ENCODE measurements at places on chromosomes 2 and 18.

- peak; percentile 64 for DNase-seq
These were observed 73.9 kb downstream of the NEDD4L start for GRCh38 chr18:58117786-58118403.

DNA sequence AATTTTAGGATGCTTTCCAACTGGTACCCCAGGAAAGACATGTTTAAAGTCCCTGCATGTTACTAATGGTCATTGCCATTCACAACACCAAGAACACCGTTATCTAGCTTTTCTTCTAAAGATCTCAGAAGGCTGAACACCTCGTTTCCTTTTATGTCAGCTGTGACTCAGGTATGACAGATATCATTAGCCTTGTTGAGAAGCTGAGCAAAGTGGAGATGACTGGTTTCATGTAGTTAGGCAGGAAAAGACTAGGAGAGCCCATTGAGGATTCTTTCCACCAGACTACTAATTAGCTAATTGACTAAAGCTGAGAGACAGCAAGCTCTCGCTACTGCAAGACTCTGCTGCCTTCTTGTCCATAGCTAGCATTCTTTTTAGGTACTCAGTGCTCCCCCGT lies 32.0 kb upstream of the ARL5A start:
- no peak for DNase-seq

GRCh38 chr18:79572093-79572780 lies 107.4 kb upstream of the CTDP1 start:
- no peak for DNase-seq

- peak; percentile 59 for DNase-seq
These were observed 222.0 kb downstream of the KLHL29 start for GRCh38 chr2:23606968-23607367.

DNA sequence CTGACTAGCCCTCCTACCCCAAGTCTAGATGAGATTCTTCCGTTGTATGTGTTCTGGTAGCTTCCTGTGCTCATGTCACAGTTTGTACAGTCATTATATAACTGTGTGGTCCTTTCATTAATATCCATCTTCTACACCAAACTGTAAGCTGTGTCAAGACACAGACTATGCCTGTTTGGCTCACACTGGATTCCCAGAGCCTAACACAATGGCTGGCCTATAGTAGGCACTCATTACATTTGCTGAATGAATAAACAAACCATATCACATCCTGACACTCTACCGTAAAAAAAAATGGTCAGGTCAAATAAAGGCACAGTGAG lies 72.6 kb downstream of the ANKRD44 start:
- DNase-seq: no peak

- DNase-seq: no peak
These were observed 81.3 kb upstream of the KYNU start for GRCh38 chr2:142796161-142796560.

GRCh38 chr2:223477318-223477717 lies 124.8 kb downstream of the SCG2 start:
- DNase-seq: no peak

DNA sequence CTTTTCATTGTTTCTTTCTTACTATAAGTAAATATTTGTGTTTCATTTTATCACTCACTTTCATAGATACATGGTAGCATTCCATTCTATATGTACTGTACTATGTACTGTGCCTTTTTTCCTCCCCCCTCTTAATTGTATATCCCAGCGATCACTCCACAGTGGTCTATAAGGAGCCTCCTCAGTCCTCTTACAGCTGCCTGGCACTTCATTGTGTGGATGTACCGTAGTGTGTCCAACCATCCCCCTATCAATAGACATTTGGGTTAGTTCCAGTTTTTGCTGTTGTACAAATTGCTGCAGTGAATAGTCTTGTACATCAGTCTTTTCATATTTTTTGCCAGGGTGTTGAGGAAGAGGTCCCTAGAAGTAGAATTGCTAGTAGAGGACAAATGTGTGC lies 21.4 kb upstream of the DRC1 start:
- no peak for DNase-seq

- DNase-seq: no peak
These were observed 17.6 kb downstream of the TBC1D8 start for GRCh38 chr2:101133492-101134100.

DNA sequence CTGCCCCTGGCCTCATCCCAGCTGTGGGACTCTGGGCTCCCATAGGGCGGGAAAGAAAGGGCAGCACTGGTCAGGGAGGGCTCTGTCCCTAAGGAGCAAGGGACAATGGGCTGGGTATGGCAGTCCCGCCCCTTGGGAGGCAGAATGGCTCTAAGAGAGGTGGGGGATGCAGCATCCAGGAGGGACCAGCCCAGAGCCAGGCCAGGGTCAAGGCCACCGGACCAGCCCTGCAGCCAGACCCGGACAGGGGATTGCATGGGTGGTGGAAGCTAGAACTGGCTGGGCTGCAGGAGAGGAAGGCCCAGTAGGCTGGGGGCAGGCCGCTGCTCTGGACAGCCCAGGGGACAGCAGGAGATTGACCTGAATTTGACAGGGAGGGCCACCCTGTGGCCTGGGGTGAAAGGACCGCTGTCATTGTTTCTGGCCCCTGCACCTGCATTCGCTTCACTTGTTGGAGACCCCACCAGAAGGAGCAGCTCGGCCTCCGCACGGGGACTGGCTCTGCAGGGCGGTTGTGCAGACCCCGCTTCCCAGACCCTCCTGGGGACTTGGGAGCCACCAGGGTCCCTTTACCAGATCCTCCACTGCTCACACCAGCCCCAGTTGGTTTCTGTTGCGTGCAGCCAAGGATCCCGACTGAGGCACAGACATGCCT lies 14.6 kb downstream of the RAMP1 start:
- DNase-seq: no peak

- DNase-seq: no peak
These were observed 90.1 kb downstream of the EML6 start for GRCh38 chr2:54813584-54813983.

DNA sequence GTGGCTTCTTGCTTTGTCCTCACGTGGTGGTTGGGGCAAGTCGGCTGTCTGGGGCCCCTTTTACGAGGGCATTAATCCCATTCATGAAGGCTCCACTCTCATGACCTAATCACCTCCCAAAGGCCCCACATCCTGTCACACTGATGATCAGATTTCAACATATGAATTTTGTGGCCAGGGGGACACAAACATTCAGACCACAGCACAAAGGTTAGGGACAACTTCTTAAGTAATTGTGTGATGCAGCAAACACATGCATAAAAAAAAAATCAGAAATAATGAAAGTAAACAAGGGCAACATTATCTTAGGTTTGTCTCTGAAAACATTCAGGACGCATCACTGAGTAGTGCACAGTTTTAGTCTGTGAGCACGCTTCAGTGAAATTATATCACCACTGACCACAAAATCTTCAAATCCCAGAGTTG lies 54.2 kb upstream of the FRZB start:
- DNase-seq: no peak

DNA sequence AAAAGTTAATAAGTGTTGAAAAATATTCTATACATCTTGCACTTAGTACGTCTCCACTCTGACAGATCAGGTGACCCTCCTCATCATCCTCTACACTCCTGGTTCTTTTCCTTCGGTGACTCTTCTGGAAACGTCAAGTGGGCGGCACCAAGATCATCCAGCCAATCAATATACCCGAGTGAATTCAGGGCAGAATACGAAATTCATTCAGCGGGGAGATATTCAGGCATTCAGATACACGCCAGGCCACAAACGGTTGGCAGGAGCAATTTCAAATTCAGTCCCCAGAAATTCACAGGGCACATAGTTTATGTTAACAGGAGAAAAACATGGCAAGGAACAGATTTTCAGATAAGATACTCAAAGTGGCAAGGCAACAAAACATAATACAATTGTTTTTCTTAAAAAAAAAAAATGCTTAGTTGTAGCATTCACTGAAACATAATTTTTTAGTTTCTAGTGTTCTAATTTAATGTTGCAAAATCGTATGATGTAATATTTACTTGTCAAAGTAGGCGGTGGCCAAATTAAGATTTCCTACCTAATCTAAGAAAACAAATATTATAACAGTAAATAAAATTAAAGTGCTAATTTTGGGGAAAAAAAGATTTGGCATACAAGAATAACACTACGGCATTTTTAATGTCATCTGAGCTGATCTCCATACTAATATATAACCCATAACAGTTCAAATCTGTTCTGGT lies 4.2 kb downstream of the CLK1 start:
- DNase-seq: no peak

DNA sequence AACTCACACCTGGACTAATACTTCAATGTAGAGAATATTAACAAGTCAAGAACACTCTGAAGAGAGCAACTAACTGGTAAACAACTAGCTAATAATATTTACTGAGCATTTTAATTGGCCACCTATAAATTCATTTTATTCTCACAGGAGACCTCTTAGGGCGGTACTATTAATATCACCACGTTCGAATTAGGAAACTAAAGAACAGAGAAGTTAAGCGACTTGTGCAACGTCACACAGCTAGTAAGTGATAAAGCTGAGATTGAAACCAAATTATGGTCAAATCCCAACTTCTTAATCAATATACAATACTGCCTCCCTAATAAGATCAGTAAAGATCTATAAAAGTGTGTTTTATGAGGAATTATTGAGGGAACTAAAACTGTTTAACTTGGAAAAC lies 1034.3 kb upstream of the POU3F3 start:
- DNase-seq: no peak

- peak; percentile 34 for DNase-seq
These were observed 85.0 kb downstream of the TTC27 start for GRCh38 chr2:32712870-32713269.

- DNase-seq: peak; percentile 34
These were observed 454.2 kb upstream of the TNP1 start for GRCh38 chr2:217314021-217314460.

GRCh38 chr2:119696005-119696404 lies 17.0 kb downstream of the TMEM177 start:
- DNase-seq: no peak

DNA sequence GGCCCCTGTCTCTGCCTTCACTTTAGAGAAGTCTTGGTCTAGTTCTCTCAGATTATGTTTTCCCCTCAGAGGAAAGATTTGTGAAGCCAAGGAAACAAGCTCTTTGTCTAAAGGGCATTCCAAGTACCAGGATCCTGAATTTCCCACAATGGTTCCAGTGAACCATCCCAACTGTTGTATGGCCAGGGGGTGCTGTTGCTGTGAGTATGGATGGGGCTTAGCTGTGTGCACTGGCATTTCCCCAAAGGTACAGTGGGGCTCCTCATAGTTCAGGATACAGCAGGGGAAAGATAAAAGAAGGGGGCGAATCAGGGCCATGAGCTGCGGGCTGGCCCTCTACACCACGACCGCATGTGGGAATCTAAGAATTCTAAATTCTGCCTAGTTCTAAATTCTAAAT lies 1154.0 kb upstream of the FANCL start:
- DNase-seq: no peak

- peak; percentile 33 for DNase-seq
These were observed 425 bp downstream of the ASB3 start for GRCh38 chr2:53786352-53786704.

- peak; percentile 10 for DNase-seq
These were observed 23.0 kb upstream of the ACTR2 start for GRCh38 chr2:65204461-65205210.

DNA sequence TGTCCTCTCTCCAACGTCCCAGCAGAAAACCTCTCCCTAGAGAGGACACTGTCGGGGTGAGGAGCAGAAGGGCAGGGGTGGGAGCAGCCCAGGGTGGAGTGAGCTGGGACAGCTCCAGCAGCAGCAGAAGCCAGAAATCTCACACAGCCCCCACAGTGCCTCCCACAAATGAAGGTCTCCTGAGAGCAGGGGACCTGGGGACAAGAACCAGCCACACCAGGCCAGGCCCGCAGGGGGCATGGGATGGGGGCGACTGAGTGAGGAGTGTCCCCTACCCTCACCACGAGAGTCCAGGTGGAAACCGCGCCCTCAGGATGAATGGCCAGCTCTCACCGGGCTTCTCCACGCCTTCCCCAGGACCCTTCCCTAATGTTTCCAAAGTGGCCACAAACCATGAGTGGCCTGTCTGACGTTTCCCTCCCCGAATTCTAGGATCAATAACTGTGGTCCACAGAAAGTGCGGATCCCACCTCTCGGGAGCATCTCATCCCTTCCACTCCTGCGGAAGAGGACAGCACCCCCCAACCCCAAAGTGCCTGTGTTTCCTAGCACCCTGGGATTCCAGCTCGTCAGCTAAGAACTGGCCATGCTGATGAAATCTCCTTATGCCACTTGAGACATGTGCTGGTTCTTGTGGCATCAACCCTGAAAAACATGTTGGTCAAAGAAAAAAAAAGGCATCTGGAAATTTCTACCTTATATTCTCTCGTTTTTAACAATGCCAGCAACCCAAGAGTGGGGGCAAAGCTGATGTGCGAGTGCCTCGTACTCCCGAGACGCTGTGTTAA lies 121.1 kb downstream of the HDAC4 start:
- no peak for DNase-seq

DNA sequence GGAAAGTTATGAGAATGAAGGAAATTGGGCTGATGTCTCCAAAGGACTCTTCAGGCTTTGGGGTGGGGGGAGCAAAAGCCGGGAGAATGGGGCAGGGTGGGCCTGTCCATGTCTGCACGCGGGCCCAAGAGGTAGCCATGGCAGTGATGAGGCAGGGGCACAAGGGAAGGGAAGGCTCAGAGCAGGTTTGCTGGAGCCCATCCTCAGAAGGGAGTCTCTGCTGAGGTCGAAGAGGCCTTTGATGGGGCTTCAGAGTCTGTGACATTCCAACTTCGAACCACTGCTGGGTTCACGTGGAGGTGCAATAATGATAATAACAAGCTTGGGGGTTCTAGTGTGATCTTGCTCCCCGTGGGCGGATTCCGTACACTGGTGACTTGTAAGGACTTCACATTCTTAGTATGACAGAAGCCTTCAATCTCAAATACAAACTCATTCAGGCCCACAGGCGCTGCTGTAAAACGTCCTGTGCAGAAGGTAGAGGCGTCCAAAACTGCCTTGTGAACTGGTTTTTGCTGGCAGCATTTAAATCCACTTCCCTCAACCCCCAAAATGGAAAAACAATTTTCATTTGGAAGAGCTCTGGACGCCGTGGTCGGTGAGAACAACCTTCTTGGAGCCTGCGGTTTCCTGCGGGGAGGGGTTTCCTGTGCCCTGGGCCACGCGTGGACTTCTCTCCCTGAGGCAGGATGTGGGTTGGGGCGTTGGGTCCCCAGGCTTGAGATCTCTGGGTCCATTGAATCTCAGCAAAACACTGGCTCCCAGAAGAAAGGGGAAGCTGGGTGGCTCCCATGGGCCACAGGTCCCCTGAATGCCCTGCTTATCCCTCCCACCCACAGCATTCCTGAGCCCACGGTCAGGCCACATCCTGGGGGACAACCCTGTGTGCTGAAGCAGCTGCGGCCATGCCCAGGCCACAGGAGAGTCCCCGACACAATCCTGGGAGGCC lies 151.0 kb downstream of the TPO start:
- DNase-seq: no peak
